Posterior vena cava (tissue), 2 donors: ENCODE measurements at places on chromosomes 13 and 19. TPM values are rescaled to one million over a fixed set of nuclear protein-coding genes. Genes with fewer than 3 reads are reported as not detected.

- no peak for DNase-seq
Measured at GRCh38 chr13:71806886-71807285, 60.1 kb downstream of the DACH1 start.

GRCh38 chr13:22599156-22599555 is 581.6 kb upstream of the SGCG start:
- DNase-seq: no peak

DNA sequence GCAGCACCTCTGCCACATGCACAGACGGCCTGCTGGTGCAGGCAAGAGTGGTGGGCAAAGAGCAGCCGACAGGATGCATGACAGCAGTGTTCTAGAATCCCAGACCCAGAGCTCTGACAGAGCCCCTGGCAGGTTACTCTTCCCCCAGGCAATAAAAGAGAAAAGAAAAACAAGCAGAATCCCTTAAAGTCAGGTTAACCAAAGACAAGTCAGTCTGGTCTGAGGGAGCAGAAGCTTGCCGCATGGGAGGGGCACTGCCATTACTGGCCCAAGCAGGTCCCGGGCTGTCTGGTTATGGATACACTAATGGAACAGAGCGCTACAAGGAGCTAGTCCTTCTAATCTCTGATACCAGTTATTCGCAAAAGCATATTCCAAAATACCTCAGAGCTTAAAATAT is 36.1 kb upstream of the DOCK9 start:
- DNase-seq: no peak

GRCh38 chr19:18844806-18845329 is 13.1 kb downstream of the UPF1 start:
- no peak for DNase-seq

DNA sequence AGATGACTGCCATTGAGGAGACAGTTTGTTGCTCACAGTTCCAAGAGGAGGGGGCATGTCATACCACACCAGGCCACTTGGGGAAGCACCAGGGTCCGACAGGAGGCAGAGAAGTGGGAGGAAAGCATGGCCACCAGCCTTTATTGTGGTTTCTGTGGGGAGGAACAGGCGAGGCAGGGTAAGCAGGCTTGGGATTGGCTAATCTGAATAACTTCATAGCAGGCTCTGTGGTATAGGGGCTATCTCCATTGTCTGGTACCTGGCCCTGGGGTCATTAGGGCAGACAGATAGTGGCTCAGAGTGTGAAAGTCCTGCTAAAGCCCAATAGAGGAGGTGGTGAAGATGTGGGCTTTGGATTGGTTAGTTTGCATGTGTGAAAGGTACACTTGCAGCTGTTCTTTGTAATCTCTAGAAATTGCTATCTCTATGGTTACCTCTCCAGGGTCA is 35.5 kb downstream of the CBY2 start:
- DNase-seq: no peak

Gene RYR1
- total RNA-seq: 1.3 TPM

Gene STX10
- 39.0 TPM for total RNA-seq

- no peak for DNase-seq
Measured at GRCh38 chr13:109483284-109483683, 303.1 kb downstream of the IRS2 start.

Gene RASIP1
- 13.8 TPM for total RNA-seq

- DNase-seq: peak; percentile 59
Measured at GRCh38 chr19:46383846-46384245, 29.5 kb downstream of the CCDC8 start.

Gene ZNF761
- total RNA-seq: 9.9 TPM

DNA sequence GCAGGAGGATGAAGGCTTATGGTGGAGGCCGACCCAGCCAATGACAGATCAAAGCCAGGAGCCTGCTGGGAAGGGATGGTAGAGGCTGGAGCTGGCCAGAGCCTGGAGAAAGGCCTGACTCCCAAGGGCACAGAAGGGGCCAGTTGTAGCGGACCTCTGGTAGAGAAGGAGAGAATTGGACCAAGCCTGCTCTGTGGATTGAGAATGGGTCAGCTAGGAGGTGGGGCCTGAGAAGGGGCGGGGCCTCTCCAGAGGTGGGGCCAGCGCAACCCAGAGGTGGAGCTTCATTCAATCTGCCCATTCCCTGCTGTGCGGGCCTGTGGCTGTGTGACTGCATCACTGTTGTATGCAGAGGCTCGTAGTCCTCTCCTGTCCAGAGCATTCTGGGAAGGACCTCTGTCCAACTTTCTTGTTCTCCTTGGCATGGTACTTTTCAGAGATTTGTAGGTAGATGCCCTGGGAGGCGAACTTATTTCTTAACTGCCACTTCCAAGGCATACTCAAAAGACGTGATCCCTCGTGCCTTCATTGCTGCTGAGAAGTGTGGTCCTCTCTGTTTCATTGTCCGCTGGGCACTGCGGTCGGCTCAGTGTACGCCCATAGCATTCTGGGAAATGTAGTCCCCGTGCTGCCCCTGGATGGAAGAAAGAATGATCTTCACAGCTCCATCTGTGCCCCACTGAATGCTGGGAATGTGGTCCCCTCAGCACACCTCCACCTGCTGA is 6.7 kb downstream of the GRIN2D start:
- DNase-seq: peak; percentile 94

GRCh38 chr13:66424422-66424821 is 805.7 kb downstream of the PCDH9 start:
- no peak for DNase-seq

DNA sequence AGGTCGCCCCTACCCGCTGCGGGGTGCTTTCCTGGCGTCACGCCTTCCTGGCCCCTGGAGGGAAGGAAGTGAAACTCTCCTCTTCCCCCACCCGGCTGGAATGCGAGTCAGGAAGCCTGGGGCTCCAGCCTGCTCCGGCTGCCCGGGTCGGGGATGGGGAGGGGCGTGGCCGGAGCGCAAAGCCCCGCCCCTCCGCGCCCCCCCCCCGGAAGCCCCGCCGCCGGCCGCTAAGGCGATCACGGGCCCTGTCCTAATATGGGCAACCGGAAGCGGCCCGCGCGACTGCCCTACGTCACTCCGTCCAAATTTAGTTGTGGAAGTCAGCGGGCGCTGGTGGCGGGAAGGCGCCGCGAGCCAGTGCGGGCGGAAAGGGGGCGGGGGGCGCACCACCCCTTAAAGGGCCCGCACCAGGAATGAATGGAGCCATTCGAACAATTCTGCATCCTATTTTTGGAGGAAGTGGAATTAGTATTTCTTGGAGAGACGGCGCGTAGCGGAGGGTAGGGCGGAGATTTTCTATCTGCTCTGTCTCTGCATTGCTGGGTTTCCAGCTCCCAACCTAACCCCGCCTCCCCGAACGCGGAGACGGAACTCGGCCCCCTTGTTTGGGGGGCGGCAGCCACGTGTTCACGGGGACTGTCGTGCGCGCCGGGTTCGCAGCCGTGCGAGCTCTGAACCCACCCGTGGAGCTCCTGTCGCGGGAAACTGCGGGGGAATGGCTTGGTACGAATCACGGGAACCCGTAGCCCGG is 1.6 kb downstream of the IER2 start:
- DNase-seq: peak; percentile 99

Gene PSG6
- total RNA-seq: not detected

- DNase-seq: no peak
Measured at GRCh38 chr13:30456290-30456689, 9.4 kb downstream of the HMGB1 start.

GRCh38 chr13:49410477-49410876 is 33.4 kb downstream of the CAB39L start:
- no peak for DNase-seq

Gene PROZ
- not detected for total RNA-seq

DNA sequence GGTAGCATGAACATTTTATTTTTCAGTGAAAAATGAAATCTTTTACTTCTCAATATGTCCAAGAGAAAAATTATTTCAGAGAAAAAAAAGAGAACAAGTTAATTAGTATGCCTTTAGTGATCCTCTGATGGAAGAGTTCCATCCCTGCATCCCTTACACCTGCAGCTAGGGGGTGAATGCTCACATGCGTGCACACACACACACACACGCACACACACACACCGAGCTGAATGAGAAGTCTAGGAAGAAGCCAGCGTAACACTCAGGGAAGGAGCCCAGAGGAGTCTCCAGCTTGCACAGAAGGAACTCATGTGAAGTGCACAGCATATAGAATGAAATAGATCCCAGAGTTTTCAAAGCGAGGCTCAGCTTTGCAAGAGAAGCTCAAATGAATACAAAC is 510.5 kb downstream of the IRS2 start:
- DNase-seq: no peak

GRCh38 chr13:42788601-42789000 is 7.2 kb downstream of the FAM216B start:
- no peak for DNase-seq

DNA sequence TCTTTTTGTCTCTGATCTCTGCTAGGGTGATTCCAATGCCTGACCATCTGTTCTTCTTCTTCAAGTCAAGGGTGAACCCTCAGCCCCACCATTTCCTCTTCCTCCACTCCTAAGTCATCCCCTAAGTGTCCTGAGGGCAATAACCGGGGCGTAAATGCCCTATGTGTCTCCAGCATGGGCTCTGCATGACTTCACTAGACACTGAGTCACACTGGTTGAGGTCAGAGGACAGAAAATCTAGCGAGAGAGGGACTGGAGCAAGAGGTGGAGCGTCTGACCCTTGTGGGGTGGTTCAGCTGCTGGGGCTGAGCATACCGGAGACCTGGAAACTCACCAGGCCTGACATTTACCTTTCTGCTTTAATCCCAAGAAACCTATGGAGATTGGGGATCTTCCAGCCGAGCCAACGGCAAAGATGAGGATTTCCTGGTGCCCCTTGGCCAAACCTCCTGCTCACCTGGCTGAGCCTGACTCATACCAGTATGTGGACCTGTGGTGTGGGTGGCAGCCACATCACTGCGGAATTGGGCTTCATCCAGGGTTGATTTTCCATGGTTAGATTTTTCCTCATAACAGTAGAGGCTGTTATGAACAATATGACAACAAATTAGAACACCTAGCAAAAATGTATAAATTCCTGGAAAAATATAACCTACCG is 26.9 kb downstream of the SCGB2B2 start:
- no peak for DNase-seq

Gene TMEM38A
- 1.9 TPM for total RNA-seq

DNA sequence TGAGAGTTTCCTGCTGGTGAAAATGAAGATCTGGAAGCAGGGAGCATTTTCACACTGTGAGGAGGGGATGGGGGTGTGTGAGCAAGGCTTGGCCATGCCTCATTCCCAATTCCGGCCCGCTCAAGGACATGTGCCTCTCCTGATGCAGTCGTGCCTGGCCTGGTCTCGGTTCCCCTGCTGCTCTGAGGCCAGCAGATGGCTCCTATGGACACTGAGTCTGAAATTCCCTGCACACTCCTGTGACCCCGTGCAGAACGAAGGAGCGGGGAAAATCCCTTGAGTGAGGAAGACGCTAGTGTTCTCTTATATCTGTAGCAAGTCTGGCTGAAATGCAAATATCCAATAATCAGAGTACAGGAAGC is 363 bp upstream of the ZNF763 start:
- DNase-seq: no peak

DNA sequence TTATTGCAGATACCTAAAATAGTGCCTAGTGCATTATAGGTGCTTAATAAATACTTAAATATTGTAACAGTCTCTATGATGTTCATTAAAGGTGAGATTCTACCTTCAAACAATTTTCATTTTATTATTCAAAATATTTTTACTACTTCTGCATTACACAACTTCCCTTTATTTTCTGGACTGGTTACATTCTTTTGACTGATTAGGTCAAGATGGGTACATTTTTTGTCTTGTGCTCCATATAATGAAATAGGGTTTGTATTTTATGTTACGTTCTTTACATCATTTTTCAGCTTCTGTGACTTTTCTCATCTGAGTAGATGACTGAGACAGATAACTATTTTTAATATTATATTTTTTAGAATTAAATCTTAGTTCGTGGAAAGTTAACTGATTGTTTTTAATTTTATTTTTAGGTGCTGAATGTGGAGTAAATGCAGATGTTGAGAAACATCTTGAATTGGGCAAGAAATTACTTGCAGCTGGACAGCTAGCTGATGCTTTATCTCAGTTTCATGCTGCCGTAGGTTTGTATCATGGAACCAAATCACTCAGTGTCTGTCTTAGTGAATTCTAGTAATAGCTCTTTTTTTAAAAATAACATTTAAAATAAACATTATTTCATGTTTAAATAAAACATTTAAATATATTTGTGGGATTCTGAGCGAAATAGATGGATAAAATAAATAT is 32.0 kb downstream of the DNAJC3 start:
- no peak for DNase-seq

DNA sequence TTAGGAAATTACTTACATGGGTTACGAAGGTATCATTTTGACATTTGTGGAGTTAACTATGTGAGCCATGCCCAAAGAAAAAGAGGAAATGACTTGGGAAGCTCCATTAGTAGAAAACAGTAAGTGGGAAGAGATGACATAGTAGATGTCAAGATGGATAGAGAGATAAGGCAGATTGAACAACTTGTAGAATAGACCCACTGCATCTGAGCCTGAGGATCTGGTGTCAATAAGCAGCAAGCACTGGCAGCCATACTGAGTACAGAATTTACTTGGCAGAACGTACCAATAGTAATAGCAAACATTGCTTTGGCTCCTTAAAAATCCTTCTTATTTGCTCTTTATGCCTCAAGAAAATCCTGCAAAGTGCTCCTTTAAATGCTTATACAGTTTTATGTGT is 203.8 kb downstream of the GPC6 start:
- no peak for DNase-seq

- no peak for DNase-seq
Measured at GRCh38 chr13:65063753-65064152, 2166.4 kb downstream of the PCDH9 start.

GRCh38 chr19:32349051-32349450 is 3.6 kb downstream of the ZNF507 start:
- DNase-seq: no peak

Gene CCDC8
- 17.7 TPM for total RNA-seq
